ENCODE measurements at places on chromosomes 1 and 21. TPM values are rescaled to one million over a fixed set of nuclear protein-coding genes. Genes with fewer than 3 reads are reported as not detected.
A peak's percentile ranks its signal among the peaks of the same experiment; 100 is the strongest.

GRCh38 chr1:3072391-3073185 is 3.6 kb downstream of the PRDM16 start:
- DNase-seq: no peak

GRCh38 chr1:2270260-2271100 is 42.4 kb downstream of the SKI start:
- DNase-seq: no peak

DNA sequence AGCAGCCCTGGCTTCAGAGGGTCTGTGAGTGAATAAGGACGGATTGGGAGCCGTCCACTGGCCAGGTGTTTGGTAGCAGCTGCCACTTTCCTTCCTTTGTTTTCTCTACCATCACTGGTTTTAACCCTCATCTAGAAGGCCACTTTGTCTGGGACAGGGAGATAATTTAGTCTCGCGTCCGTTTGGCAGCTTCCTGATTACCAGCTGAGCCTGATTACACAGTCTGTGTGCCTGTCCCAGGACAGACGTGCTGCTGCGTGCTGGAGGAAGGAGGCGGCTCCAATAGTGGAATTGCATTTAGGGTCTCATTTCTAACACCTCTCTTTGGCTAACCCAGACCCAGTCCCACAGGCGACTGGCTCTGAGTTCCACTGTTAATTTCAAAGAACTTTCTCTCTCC is 24.6 kb upstream of the CASQ2 start:
- no peak for DNase-seq

DNA sequence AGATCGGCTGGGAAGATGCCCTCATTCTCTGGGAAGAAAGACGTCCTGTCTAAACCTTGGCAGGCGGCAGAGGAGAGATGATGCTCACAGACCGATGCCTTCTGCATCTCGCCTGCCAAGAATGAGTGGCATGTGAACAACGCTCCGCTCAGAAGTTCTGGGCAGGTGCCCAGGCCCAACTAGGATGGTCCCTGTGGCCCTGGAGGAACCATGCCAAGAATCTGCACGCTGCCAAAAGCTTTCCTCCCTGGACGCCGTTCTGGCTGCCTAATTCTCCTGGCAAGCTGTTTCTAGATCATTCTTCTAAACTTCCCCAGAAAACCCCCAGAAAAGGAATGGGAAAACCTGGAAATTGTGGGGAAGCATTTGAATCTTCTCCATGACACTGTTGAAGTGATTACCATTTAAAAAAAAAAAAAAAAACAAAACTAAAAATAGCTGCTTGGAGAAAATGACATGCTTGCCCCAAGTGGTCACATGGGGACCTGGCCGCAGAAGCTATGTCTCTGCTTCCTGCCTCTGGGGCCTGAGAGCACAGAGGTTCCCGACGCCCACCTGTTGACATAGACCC is 440.9 kb downstream of the PRDM2 start:
- DNase-seq: no peak

- DNase-seq: no peak
These were observed 143.2 kb downstream of the PBX1 start for GRCh38 chr1:164702216-164702615.

DNA sequence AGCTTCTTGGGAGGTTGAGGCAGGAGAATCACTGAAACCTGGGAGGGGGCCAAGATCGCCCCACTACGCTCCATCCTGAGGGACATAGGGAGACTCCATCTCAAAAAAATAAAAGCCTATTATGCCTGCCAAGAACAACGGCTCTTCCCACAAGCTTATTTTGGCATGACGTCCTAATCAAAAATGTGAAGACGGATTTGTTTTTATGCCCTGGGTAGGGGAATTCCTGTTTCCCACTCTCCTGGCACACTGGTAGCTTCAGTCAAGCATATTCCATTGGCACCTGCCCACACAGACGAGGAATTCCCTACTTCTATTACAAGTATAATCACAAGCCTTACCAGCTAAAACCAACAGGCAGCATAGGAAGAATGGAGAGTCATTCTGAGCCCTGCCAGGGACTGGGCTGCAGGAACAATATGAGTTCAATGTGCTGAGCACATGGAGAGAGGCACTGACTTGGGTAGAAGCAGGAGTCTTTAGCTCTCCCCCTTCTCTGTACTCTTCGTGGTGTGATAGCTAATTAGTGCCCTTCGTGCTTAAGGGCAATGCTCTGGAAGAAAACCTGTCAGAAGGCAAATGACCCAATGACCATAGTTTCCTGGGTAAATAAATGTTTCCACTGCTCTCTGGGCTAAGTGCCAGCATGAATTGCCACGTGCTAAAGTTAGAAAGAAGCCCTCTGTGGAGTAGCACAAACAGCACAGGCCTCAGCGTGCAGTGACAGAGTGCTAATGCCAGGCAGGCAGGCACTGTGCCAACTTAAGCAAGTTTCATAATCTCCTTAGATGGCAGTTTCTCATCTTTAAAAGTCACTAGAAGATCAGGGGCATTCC is 16.8 kb downstream of the TNFSF4 start:
- DNase-seq: no peak

- DNase-seq: peak; percentile 32
These were observed 673 bp downstream of the CD46 start for GRCh38 chr1:207752456-207752998.

GRCh38 chr21:35370071-35370470 is 321.0 kb upstream of the RUNX1 start:
- no peak for DNase-seq

DNA sequence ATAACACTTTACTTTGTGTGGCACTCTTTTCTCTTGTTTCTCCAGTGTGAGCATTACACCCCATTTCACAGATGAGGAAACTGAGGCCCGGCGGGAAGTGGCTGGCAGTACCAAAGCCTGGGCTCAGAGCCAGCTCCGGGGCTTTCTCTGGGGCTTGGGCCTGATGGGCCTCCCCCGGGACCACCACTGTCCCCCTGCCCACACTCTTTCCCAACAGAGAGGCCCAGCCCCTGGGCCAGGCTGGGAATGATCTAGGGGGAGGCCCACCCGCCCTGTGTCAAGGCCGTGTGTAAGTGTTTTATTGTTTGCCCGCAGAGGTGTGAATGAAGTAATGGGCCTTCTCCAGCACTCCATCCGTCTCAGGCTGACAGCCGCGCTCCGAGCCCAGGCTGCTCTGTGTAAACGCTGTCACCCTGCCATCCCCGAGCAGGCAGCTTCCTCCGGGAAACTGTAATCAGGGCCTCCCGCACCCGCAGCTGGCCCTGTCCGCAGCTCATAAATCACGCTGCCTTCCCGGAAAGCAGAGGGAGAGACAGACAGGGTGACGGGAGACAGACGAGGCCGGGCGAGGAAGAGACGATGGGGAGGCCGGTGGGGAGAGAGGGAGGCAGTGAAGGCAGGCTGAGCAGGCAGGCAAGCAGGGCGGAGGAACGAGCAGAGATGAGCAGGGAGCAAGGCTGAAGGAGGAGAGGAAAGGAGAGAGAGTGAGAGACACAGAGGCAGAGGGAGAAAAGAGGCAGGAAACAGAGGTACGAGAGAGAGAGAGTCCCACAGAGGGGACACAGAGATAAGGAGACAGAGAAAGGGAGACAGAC is 109.7 kb upstream of the ZBTB40 start:
- no peak for DNase-seq

- no peak for DNase-seq
These were observed 2.3 kb upstream of the USH2A start for GRCh38 chr1:216425577-216425976.

GRCh38 chr1:4362314-4363044 is 291.9 kb upstream of the AJAP1 start:
- DNase-seq: no peak

Gene GJA9
- polyA plus RNA-seq: not detected

DNA sequence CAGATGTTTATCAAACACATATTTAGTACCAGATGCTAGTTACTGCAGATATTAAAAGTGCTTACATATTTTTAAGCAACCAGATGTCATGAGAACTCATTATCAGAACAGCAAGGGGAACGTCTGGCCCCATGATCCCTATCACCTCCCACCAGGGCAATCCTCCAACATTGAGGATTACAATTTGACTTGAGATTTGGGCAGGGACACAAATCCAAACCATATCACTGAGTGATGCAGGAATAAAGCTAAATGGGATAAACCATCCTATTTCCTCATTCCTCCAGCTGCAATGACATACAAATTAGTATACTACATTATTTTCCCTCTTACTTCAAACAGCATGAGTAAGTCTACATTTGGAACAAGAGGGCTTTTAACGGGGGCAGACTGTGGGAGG is 3.1 kb upstream of the KCNK2 start:
- DNase-seq: no peak

GRCh38 chr21:15809065-15809464 is 79.3 kb downstream of the USP25 start:
- no peak for DNase-seq

- DNase-seq: no peak
These were observed 1038.3 kb downstream of the KCNT2 start for GRCh38 chr1:195569934-195570333.

DNA sequence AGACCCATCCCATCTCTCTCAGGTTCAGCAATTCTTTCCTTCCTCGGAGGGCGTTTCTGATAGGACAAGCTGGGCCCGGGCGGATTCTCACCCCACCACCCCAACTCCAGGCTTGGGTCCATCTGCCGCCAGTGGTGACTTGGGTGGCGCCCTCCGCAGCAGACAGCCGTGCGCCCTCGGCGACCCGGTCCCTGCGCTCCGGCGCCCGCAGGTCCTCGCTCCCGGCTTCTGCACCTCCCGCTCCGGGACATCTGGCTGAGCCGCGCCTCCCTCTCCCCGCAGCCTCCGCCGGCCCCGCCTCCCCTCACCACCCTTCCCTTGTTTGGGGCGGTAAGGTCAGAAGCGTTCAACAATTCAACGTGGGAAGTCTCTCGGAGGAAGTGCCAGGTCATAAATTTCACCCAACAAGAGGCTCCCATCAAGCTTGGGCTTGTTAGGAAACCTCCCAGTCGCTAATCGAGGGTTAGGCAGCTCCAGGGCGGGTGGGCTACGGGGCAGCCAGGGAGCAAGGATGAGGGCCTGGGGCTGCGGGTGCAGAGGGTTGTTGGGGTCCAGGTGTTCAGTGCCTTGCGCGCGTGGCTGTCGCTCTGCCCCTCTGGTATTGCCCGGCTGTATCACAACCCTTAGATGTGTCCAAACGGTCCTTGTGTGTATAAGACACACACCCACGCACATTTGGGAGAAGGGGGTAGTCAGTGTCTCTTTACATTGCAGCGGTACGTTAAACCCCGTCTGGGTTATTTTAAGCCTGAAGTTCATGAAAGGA is 39.8 kb downstream of the OLIG1 start:
- DNase-seq: no peak

Gene ETV3L
- polyA plus RNA-seq: not detected

DNA sequence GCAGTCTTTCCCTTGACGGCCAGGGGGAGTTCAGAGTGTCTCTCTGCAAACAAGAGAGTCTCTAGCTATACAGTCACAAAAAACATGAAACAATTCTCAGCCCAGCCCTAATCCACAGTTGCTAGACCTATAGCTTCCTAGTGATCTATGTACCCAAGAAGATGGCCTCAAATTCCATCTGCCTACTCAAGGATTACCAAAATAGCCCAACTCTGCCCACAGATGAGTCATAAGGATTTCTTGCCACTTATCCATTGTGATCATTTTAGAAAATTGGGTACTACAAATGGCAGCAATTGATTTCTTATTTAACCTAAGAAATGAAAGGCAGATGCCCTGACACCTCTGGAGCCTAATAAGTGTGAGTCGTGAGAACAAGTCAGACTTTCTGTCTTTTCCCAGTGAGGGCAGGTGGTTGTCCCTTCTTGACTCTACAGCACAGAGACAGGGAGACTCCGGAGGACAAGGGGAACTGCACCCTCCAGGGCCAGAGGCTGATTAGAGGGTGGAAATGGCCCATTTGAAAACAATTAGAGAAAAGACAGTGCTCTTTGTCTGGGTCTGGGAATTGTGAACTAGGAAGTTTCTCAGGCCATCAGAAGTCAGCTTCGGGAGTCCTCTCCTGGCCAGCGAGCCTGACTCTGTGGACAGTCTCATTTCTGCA is 65.4 kb downstream of the ABCA4 start:
- no peak for DNase-seq

GRCh38 chr1:95655321-95656020 is 421.5 kb downstream of the RWDD3 start:
- DNase-seq: no peak

GRCh38 chr21:39630827-39631226 is 18.1 kb downstream of the B3GALT5 start:
- no peak for DNase-seq

Gene IL20
- not detected for polyA plus RNA-seq

Gene OPN3
- 16.9 TPM for polyA plus RNA-seq

DNA sequence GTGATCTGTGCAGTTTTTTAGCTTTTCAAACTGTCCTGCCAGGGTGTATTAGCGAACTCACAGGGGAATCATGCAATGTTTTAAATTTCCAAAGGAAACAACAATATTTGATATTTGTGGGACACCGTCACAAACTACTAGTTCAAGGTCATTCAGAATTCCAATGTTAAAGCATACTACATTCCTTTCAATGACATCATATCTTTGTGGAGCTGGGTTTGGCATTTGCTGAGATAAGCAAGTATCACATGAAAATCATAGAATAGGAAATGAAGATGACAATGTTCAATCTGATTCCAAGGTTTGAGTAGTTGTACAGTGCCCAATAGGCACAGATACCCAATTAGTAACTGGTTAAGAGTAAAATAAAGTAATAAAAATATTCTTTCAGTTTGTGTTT is 35.6 kb downstream of the NUF2 start:
- DNase-seq: no peak

Gene KCNT2
- not detected for polyA plus RNA-seq

DNA sequence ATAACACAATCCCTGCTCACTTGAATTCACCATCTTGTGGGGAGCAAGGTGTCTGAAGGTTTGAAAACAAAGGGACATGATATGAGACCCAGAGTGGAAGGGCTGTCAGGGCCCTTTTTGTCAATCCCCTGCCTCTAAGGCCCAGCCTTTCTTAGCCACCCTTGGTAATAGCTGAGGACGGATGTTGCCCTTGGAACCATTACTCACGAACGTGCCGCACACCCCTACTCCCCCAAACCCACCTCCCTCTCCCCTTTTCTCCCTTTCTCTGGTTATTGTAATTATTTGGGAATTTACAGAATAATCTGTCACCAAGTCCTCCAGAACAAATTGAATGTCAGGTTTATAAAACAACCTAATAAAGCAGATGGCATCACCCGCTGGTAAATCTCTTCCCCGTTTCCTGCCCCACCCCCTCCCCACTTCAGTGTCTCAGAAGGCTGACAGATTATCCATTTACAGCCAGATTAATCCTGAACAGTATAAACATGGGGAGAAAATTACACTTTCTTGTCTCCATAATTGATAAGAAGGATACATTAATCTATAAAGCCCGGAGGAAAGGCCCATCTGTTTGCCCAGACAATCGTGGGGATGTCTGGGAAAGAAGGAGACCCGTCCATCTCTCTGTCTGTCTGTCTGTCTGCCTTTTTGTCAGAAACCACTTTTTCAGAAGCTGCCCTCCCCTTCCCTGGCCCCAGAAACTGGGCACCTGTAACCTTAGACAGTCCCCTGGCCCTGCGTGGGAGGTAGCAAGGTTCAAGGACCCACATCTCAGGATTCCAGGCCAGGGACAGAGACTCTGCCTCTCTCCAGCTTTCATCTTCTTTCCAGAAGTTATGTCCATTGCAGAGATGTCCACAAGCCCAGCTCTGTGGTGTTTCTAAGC is 60.6 kb upstream of the CD34 start:
- no peak for DNase-seq

Gene OPRD1
- not detected for polyA plus RNA-seq
